Activated naive CD8-positive, alpha-beta T cell treated with anti-CD3 and anti-CD28 coated beads, Interleukin-2, amount 50 U/mL, for 24 hours (primary cell): ENCODE measurements at places on chromosomes 2 and 18.

DNA sequence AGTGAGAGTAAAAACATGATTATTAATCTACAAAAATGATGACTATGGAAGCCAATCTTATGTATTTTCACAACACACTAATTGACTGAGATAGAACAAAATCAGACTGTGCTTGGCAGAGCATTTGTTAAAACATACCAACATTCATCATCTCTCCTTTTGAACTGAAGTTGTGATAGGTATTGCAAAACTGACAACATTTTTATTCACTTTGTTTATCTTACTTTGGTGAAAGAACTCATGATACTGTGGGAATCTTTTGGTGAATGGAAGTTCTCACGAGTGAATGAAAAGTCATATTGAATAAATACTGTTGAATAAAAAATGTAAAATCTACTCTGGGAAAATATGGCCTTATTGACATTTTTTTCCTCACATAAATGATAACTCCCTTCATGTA is 1430.2 kb upstream of the PIK3C3 start:
- no peaks in the 10 kb centered on the region for H3K4me1 ChIP-seq
- H3K4me3 ChIP-seq = no peak overlapping the region
- DNase-seq = no peak
- no peak overlapping the region for H3K27ac ChIP-seq
- no peaks in the 10 kb centered on the region for H3K36me3 ChIP-seq
- no peaks in the 10 kb centered on the region for H3K27me3 ChIP-seq

GRCh38 chr2:239694487-239694886 is 293.7 kb upstream of the HDAC4 start:
- H3K27ac ChIP-seq = no peak overlapping the region
- H3K4me1 ChIP-seq = no peaks in the 10 kb centered on the region
- H3K36me3 ChIP-seq = no peaks in the 10 kb centered on the region
- DNase-seq = no peak
- no peaks in the 10 kb centered on the region for H3K27me3 ChIP-seq
- H3K4me3 ChIP-seq = no peak overlapping the region

DNA sequence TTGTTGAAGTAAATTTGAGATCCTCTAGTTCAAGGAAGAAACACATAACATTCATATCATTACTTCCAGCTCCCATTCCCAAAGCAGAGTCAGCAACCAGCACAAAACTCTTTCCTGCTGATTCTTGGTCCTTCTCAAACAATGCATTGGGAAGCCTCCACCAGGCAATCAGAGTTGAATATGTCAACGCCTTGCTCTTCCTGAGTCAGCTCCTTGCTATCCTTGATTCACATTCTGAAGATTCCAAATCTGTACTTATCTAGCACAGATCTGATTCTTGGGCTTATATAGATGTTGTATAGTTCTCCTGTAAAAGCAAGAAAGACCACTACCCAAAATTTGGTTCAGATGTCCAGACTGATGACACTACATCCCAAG is 29.6 kb downstream of the CFAP210 start:
- no peak overlapping the region for H3K4me3 ChIP-seq
- H3K27ac ChIP-seq = no peak overlapping the region
- H3K27me3 ChIP-seq = peaks cover 3% of the 10 kb centered on the region
- H3K36me3 ChIP-seq = no peaks in the 10 kb centered on the region
- no peak for DNase-seq
- no peaks in the 10 kb centered on the region for H3K4me1 ChIP-seq

- H3K36me3 ChIP-seq = no peaks in the 10 kb centered on the region
- H3K4me3 ChIP-seq = no peak overlapping the region
- DNase-seq = no peak
These were observed 65.9 kb upstream of the ACAA2 start for GRCh38 chr18:49879271-49879580.

DNA sequence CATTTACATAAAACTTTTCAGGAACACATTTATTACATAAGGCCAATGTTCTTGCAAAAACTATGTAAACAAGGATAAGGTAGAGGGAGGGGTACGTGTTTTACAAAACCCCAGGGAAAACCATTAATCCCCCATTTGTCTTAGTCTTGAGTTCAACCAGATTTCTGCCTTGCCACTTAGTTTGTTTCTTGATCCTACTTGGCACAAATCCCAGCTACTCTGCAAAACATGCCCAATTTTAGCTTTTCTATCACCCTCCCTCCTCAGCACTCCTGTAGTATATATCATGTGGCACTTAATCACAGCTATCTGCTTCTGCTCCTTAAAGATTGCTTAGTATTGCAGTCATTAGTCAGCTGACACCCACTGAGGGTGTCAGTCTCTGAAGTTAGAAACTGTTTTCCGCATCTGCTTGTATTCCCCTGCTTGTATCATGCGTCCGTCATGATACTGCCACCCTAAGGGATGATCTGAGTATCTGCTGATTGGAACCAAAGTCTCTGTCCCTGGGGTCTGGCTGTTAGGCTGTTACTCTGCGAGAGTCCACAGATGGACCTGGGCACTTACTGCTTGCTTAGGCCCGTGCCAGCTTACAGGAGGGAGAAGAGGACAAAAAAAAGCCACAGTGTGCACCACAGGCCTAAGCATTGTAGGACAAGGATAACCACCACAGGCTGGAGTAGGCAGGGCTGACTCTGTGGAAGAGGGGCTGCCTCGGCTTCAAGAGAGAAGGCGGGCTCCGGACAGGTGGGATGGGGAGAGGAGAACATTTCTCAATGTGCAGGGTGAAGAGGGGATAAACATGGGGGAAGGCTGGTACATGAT is 82.2 kb downstream of the EPAS1 start:
- no peak for DNase-seq
- no peaks in the 10 kb centered on the region for H3K4me1 ChIP-seq
- H3K4me3 ChIP-seq = no peak overlapping the region

- H3K27me3 ChIP-seq = peaks cover 8% of the 10 kb centered on the region
- H3K27ac ChIP-seq = no peak overlapping the region
- no peak overlapping the region for H3K4me3 ChIP-seq
- H3K4me1 ChIP-seq = no peaks in the 10 kb centered on the region
These were observed 46.3 kb downstream of the MERTK start for GRCh38 chr2:111944531-111945210.

- no peaks in the 10 kb centered on the region for H3K27me3 ChIP-seq
- DNase-seq = no peak
- no peak overlapping the region for H3K27ac ChIP-seq
- H3K4me3 ChIP-seq = no peak overlapping the region
- H3K36me3 ChIP-seq = no peaks in the 10 kb centered on the region
- no peaks in the 10 kb centered on the region for H3K4me1 ChIP-seq
These were observed 52.3 kb upstream of the ROCK1 start for GRCh38 chr18:21163647-21164547.

DNA sequence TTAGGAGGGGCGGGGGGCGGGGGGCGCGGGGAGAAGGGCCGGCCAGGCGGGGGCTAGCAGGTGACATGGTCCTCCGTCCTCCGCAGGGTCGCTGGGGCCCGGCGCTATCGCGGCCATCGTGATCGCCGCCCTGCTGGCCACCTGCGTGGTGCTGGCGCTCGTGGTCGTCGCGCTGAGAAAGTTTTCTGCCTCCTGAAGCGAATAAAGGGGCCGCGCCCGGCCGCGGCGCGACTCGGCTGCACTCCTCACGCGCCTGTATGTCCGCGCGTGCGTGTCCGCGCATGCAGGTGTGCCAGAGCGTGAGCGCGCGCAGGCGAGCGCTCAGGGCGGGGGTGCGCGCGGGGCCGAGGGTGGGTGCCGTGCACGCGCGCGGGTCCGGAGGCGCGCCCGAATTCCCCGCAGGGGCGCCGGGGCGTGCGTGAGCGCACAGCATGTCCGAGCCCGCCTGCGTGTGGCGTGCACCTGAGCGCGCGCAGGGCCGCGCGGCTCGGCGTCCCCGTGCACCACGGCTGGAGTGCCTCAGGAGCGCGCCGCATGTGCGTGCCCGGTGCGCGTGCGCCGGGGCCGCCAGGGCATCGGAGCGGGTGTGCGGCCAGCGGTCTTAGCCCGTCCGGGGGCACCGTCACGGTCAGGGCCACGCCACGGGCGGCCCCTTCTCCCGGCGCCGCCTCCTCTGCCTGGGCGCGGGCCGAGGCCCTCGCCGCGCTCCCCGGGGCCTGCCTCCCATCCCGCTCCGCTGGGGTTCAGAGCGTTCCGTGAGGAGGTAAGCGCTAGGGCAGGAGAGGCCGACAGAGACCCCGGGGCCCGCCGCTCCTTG is 6.3 kb downstream of the SNORC start:
- no peak overlapping the region for H3K4me3 ChIP-seq
- H3K36me3 ChIP-seq = no peaks in the 10 kb centered on the region
- DNase-seq = peak; percentile 21
- H3K27me3 ChIP-seq = peaks cover 16% of the 10 kb centered on the region
- no peak overlapping the region for H3K27ac ChIP-seq

GRCh38 chr2:200693836-200694470 is 108.1 kb downstream of the AOX1 start:
- no peak overlapping the region for H3K27ac ChIP-seq
- peaks cover 14% of the 10 kb centered on the region for H3K4me1 ChIP-seq
- H3K4me3 ChIP-seq = no peak overlapping the region

DNA sequence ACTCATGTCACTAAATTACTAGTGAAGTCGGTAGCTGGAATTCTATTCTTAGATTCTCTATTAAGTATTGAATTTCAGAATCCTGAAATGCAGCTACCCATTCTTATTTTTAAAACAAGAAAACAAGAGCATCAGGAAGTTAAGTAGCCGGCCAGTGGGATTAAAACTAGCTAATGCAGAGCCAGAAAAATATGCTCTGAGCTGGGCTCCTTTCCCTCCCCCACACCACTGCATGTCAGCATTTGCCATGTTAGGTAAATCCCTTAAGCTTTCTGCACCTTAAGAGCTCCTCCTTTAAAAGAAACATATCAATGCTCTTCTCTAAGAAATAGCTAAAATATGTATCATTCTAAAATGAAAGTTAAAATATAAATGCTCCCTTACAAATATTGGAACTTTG is 72.2 kb upstream of the MFF start:
- H3K4me1 ChIP-seq = no peaks in the 10 kb centered on the region
- no peaks in the 10 kb centered on the region for H3K36me3 ChIP-seq
- DNase-seq = no peak

DNA sequence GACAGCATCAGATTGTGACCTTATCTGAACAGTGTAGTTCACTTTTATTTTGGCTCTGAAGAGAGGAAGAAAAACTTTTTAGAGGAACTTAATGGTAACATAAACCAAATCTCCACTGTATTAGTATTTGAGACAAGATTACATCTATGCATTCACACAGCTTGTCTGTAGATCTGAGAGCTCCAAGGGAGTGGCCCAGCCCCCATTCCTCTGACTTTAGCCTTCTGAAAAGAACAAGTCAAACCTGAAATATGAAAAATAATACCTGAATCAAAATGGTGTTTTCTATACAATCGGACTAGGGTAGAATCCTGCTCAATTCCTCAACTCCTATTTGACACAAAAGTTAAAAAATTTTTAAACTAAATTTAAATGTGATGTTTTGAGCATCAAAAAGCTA is 23.1 kb downstream of the STARD7 start:
- no peaks in the 10 kb centered on the region for H3K27me3 ChIP-seq
- no peak for DNase-seq
- H3K36me3 ChIP-seq = peaks cover 43% of the 10 kb centered on the region
- peaks cover 4% of the 10 kb centered on the region for H3K4me1 ChIP-seq

DNA sequence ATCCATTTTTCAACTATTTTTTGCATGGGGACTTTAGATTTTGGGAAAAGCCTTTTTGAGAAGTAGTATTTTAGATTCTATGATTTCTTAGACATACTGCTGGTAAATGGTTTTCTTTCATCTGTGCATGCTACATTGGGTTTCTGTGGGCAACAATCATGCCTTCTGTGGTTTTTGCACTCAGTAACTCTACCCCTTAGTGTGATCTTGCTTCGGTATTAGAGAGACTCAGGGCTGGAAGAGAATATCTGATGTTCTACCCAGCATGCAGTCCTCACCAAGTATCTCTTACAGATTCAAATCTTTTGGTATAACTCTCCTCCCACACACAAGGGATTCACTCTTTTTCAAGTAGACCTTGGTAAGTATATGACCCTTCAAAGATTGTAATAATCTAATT is 183.0 kb downstream of the PMAIP1 start:
- no peak overlapping the region for H3K4me3 ChIP-seq
- no peaks in the 10 kb centered on the region for H3K27me3 ChIP-seq
- H3K36me3 ChIP-seq = no peaks in the 10 kb centered on the region
- no peak overlapping the region for H3K27ac ChIP-seq

GRCh38 chr2:167127135-167127534 is 238.9 kb downstream of the XIRP2 start:
- DNase-seq = no peak
- H3K27ac ChIP-seq = no peak overlapping the region
- H3K27me3 ChIP-seq = no peaks in the 10 kb centered on the region

GRCh38 chr2:49154140-49154539 is at the start of gene FSHR:
FSHR (minus strand) TSS chr2:49154515; CDS start chr2:49154417, 98 bp downstream.
- H3K27me3 ChIP-seq = no peaks in the 10 kb centered on the region
- H3K27ac ChIP-seq = no peak within 1 kb of the TSS
- no peaks in the 10 kb centered on the region for H3K36me3 ChIP-seq
- H3K4me1 ChIP-seq = no peaks in the 10 kb centered on the region

DNA sequence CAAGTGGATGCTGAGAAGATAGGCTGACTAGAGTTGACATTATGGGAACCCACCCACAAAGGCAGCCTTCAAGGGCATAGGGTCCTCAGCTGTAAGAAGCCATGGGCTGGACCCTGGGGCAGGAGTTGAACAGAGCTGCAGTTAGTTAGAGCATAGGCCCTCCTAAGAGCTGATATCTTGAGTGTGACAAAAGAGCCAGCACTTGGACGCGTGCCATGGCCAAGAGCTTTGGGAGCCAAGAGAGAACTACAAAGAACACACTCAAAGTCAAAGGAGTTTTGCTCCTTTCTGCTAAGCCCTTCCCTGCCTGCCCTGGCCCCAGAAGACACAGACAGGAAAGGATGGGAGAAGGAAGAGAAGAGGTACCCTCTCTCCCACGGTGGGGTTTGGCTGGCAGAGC is 29.9 kb upstream of the AGAP1 start:
- H3K4me3 ChIP-seq = no peak overlapping the region
- peaks cover 23% of the 10 kb centered on the region for H3K27me3 ChIP-seq
- no peak overlapping the region for H3K27ac ChIP-seq
- DNase-seq = no peak
- no peaks in the 10 kb centered on the region for H3K36me3 ChIP-seq
- no peaks in the 10 kb centered on the region for H3K4me1 ChIP-seq

GRCh38 chr2:151568501-151568900 is 158.8 kb downstream of the RIF1 start:
- no peaks in the 10 kb centered on the region for H3K27me3 ChIP-seq
- H3K4me3 ChIP-seq = no peak overlapping the region
- no peaks in the 10 kb centered on the region for H3K36me3 ChIP-seq

DNA sequence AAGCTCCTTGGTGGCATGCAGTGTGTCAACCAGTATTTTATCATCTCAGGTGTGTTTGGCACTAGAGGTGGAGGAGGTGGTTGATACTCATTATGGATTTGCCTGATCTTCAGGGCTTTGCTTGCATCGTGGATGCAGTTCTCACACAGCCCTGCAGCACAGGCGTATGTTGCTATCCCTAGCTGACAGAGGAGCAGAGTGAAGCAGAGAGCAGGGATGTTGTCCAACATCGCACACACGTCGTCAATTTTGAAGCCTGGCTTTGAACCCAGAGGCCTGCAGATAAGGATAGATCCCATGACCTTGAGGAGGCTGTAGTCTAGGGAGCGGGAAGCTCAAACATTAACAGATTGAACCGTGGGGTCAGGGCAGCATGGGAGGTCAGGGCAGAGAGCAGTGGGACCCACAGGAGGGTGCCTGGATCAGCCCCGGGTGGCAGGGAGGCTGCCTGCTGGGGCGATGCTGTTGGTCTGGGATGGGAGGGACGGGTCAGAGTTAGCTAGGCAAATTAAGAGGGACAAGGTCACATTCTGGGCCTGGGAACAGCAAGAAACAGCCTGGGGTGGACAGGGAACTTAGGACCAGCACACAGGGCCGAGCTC is 4.2 kb downstream of the RNF144A start:
- H3K4me1 ChIP-seq = peaks cover 66% of the 10 kb centered on the region
- peaks cover 15% of the 10 kb centered on the region for H3K36me3 ChIP-seq
- no peak for DNase-seq
- H3K4me3 ChIP-seq = no peak overlapping the region
- H3K27ac ChIP-seq = no peak overlapping the region
- H3K27me3 ChIP-seq = no peaks in the 10 kb centered on the region
